ENCODE measurements at places on chromosomes 5 and 9. TPM values are rescaled to one million over a fixed set of nuclear protein-coding genes. Genes with fewer than 3 reads are reported as not detected.

CRB2 gene
- 0.17 TPM for total RNA-seq

PLAC8L1 gene
- not detected for total RNA-seq

- no peak for DNase-seq
Measured at GRCh38 chr5:160001457-160001856, 7.5 kb upstream of the TTC1 start.

GRCh38 chr9:78707080-78707479 lies 410.2 kb downstream of the PSAT1 start:
- DNase-seq: no peak

- DNase-seq: no peak
Measured at GRCh38 chr9:7828334-7828733, 28.8 kb upstream of the DMAC1 start.

DNA sequence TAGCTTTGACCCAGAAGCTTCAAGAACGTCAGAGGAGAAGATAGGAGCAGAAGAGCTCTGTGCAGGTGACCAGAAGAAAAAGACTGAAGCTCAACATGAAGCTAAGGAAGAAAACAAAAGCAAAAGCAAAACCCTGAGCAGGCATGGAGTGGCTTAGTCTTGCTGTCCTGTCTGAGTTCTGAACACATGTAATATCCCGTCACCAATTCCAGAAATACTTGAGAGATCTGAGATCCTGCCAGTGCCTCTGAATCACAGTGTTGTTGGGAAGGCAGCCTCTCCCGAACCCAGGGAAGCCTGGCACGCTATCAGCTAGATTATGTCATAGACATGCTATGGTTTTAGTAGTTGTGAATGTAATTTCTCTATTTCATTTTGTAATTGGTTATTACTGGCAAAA lies 235.7 kb downstream of the ICE1 start:
- no peak for DNase-seq

All from renal cortical epithelial cell (primary cell).